ENCODE measurements at places on chromosomes 5 and 9. TPM values are rescaled to one million over a fixed set of nuclear protein-coding genes. Genes with fewer than 3 reads are reported as not detected.

GRCh38 chr5:17306726-17307091 lies 89.3 kb downstream of the BASP1 start:
- DNase-seq, result no peak

DNA sequence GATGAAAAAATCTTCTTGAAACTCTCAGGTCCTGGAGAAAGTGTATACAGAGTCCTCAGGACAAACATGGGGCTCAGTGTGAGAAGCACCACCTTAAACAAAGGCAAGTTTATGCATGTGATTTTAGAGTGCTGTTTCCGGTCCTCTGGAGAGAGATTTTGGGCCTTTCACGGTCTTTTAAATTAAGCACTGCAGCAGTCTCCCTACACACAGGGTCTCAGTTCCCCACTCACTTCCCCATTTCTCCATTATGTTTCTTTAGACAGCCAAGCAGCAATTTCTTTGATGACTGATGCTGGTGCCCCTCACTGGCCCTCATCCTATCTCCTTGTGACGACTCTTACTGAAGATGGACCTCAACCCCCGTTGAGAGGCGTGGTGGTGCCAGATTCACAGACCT lies 220.2 kb upstream of the CLINT1 start:
- no peak for DNase-seq

DNA sequence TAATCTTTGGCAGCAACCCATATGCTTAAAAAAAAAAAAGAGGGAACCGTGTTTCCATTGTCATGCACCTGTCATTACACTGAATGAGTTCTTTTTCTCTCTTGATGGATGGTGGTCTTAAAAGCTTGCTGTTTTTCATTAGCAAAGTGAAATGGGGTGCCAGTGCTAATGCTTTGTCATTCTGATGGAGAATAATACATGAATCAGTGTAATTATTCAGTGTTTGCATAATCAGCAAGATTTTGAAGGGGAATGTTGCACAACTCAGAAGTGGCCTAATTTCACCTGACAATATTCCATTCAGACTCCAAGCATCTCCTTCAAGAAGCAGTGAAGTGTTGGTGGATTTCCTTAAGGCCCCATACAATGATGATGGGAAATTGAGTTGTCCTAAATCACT lies 38.1 kb downstream of the MAP1B start:
- DNase-seq, result no peak

GRCh38 chr9:91914404-91914803 lies 35.6 kb downstream of the ROR2 start:
- DNase-seq, result no peak

DNA sequence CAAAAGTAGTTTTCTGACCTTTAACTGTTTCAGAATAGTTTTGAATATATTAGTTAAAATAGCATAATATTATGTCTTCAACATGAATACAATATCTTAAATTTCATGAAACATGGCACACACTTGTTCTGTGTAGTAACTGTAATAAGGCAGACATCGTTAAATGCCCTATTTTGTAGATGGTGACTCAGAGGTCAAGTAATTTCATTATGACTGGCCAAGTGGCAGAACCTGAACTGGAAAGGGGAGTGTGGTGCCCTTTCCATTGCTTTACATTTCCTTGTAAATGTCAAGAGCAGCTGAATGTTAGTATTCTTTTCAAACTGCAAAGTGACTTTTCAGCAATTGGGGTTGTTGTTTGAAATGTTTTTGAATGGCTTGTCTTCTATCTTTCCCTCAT lies 201.2 kb upstream of the CDKN2B start:
- DNase-seq, result no peak

DNA sequence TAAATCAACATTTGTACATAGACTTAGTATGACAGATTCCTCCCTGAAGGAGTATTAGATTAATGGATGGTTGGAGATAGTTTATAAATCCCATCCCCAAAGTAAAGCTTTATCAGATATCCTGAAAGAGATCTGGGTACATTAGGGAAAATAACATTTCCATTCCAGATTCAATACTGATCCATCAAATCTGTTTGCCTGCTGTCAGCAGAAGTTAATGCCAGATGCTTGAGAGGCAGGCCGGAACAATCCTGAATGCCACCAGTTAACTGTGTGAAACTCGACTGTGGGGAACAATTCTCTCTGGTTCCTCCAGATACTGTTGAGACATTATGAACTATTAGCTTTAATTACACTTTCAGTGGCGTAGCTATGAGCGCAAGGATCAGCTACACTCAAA lies 1166.8 kb downstream of the MAT2B start:
- DNase-seq, result no peak

GRCh38 chr9:100204796-100205195 lies 105.8 kb downstream of the INVS start:
- no peak for DNase-seq

DNA sequence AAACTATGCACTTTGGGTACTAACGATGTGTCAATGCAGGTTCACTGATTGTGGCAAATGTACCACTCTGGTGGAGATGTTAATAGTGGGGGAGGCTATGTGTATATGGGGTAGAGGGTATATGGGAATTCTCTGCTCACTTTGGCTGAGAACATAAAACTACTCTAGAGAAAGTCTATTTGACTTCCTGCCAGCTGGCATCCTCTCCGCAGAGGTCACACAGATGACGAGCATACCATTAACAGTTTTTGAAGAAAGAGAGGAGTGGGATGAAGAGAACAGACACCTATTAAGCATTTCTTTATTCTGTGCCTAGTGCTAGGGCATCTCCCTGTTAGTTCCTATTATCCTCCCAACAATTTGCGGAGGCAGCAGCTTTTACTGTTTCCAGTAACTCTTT lies 58.4 kb upstream of the TRIM32 start:
- no peak for DNase-seq

- no peak for DNase-seq
Observed at GRCh38 chr9:87421734-87422133, 75.9 kb upstream of the DAPK1 start.

DNA sequence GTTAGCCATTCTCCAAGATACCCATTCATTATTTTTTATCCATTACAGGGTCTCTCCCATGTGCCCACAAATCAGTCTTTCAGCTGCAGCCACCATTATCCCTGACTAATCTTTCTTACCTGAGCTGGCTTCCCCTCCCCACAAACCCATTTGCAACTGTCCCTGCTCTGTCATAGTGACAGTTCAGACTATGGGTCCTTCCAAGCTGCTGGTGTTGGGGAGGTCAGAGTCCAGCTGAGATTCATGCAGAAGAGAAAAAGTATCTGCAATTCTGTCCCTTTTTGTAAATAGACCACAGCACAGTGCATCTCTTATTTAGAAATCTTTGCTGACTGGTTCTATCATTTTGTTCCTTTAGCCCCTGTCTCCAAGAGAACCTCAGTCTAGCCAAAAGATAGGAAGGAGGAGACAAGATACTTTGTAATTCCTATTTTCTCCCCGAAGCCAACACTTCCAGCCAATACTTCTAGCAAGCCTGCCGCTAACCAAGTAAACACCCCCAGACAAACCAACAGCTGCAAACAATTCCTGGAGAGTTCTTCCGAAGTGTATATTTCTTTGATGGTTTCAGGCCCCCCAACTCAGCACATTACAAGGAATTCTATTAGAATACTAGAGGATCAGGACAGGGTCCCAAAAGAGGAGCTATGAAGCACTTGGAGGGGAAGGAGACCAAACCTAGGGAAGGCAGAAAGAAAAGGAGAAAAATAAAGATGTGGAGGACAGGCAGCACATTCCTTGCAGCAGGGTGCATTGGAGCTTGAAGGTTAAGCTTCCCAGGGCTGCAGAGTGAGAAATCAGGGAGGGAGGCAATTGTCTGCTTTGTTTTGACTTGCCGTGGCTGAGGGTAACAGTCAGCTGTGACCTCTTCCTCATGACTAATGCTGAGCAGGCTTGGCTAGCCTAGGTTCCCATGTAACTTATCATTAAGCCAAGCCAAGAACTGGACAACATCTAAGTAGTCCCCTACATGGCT lies 148.5 kb downstream of the SGCD start:
- no peak for DNase-seq

- DNase-seq, result no peak
Observed at GRCh38 chr9:122088880-122089706, 4.0 kb downstream of the TTLL11 start.

Gene GARIN3
- not detected for total RNA-seq

Gene HEMGN
- total RNA-seq, result not detected

Gene PCDHA4
- 0.10 TPM for total RNA-seq

All from left ventricle myocardium superior (tissue), 1 donor.